ENCODE measurements at places on chromosomes 5 and 9.

GRCh38 chr9:110351009-110351467 is 13.4 kb upstream of the TXNDC8 start:
- DNase-seq: no peak

DNA sequence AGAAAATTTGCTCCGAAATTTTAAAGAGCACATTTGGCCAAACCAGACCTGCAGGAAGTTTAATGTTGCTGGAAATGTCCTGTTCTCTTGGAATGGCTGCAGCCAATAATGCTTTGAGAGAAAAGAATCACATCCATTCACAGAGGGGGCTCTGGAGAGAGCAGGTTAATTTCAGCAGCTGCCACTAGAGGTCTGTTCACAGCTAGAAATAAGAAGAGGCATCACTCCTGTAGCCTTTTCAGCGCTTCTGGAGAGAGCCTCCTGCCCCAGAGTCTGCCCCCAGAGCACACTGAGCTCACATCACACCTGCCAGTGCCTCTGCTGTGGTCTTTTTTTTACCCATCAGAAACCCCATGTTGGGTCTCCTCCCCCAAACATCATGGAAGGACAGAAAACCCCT is 124.8 kb upstream of the RAD23B start:
- no peak for DNase-seq

DNA sequence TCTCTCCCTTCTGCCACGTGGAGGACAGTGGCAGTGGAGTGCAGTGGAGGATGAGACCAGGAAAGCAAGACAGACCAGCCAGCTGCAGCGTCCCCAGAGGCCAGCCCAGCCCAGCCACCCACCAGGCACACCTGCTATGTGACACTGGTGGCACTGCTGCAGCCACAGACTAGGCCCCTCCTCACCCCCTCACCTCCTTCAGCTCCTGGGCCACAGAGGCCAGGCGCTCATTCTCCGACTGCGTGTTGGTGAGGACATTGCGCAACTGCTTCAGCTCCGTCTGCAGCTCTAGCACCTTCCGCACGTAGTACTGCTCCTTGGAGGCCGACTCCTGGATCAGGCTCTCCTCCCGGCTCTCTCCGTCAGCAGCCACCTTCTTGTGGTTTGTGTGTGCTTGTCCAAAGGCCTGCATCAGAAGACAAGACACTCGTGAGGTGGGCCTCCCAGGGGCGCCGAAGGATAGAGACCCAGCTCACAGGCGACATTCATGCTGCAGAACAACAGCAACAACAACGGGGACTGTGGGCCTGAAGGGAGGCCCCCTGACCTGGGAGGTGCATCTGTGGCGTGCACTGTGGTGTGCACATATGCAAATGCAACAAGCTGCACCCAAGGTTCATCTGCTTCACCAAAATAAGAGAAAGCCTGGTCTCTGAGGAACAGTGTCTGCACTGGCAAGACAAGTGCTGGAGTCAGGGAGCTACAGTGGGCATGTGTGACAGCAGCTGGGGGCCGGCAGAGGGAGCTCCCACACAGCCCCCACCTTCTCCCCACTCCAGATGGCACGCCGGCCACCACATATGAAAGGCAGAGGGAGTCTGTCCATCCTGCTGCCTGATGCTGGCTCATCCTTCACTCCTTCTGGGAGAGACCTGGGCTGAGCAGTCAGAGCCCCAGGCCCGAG is 35.5 kb downstream of the BICD2 start:
- no peak for DNase-seq

DNA sequence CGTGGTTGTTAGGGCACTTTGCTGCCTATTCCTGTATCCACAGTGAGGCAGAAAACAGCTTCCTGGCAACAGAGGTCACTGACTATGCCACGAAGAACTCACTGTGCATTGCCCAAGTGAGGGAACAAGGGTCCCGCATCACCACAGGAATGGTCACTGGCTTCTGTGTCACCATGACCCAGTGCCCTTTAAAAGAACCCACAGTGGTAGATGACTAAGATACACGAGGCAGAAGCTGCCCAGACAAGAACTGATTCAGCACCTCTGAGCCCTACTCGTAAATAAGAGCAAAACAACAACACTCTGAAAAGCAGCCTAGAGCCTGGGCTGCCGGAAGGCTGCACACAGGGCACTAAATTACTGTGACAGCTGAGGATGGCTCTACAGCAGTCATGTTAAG is 236.6 kb upstream of the RASEF start:
- no peak for DNase-seq

- DNase-seq: no peak
Measured at GRCh38 chr5:1006656-1007071, 1.9 kb upstream of the NKD2 start.

DNA sequence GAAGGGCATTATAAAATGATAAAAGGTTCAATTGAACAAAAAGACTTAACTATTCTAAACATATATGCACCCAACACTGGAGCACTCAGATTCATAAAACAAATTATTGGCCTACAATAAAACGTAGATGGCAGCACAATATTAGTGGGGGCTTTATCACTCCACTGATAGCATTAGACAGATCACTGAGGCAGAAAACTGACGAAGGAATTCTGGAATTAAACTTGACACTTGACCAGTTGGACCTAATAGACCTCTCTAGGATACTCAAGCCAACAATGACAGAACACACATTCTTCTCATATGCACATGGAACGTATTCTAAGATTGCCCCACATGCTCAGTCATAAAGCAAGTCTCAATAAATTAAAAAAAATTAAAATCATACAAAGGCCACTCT is 18.4 kb upstream of the C9orf72 start:
- no peak for DNase-seq

DNA sequence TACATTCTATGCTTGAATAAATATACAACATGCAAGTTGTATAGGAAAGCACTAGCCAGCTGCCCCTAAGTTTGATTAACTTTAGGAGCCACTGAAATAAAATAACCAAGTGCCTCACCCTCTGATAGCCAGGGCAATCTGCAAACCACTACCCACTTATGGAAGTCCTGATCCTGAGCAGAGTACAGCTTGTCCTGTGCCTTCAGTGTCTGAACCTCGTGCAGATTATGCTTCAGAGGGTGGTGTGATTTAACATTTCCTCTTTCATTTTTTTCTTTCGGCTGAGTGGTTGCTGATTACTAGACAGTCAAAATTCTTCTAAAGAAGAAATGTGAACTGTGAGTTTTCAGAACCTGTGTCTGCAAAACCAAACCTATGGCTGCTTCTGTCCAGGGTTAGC is 327.7 kb downstream of the PIK3R1 start:
- no peak for DNase-seq

GRCh38 chr9:91033797-91034196 is 232.2 kb downstream of the SYK start:
- peak; percentile 29 for DNase-seq

- no peak for DNase-seq
Measured at GRCh38 chr9:129259375-129259774, 81.3 kb upstream of the IER5L start.

DNA sequence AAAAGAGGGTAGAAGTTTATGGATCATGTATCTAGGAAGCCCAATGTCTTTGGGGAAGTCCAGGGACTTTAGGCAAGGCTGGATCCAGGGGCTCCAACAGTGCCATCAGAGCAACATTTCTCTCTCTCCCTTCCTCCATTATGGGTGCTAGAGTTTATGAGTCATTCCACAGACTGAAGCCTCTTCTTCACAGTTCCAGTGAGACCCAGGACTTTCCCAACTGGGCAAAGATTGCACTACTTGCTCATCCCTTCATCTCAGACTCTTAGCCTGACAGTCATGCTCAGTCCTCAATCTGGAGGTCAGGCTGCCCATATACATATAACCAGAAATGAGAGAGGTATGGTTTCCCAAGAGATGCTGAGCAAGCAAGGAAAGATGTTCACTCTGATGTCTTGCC is 110.7 kb downstream of the FEM1C start:
- no peak for DNase-seq

DNA sequence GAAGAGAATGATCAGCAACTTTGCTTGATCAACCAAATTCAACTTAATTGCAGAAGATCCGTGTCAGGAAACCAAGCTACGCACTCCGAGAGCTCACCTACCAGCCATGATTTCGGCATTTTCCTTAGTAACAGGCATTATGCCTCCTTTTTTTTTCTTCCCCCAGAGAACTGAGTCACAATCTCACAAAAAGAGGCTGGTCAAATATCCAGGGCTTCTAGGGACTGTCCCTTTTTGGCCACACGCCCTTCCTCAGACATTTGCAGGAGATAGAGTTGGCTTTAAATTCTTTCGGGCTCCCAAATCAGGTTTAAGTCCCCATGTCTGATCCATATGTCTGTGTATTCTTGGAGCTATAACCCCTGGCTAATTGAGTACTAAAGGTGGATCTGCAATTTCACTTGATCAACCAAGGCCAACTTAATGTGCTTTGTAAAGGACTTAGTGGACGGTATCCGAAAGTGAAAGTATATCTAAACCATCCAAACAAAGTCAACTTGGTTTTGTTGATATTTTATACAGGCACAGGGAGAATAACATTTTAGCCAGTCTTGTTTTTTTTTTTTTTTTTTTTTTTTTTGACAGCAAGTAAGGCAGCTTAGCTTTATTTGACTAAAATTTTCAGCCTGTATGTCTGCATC is 100.8 kb upstream of the TBCA start:
- DNase-seq: no peak

DNA sequence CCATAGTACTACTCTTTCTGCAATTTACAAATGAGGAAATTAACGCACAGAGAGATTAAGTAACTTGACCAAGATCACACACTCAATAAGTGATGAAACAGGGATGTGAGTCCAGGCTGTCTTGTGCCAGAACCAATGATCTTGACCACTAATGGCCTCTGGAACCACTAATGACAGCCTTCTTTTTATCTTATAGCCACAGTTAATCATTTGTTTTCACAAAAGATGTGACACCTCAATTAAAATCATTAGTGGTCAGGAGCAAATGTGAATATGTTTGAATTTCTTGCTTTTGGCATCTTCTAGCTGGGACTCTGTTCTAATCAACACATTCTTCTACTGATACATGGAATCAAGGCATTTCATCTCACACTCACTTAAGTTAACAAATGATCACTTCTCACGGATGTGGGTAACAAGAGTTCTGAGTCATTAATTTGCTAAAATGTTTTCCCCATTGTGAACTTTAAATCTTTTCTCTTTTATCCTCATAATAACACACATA is 102.7 kb upstream of the CD180 start:
- no peak for DNase-seq

- no peak for DNase-seq
Measured at GRCh38 chr9:88976890-88977257, 14.4 kb upstream of the S1PR3 start.

DNA sequence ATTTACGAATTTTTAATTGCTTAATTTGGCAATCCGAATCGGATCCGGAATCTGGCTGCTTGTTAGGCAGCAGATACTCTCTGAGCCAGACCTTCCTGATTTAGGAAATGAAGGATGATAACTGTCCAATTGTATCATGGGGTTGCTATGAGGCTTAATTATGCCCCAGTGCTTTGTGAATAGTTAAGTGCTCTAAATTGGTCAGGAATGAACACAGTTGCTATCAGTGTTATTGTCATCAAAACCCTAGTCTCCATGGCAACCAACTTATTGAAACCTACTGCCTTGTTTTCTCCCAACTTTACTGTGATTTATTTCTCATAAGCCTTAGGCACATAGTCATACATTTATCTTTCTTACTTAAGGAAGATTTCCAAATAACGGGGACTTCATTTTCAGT is 47.9 kb downstream of the MAMDC2 start:
- no peak for DNase-seq

- DNase-seq: no peak
Measured at GRCh38 chr5:110159202-110159601, 469.5 kb downstream of the MAN2A1 start.

DNA sequence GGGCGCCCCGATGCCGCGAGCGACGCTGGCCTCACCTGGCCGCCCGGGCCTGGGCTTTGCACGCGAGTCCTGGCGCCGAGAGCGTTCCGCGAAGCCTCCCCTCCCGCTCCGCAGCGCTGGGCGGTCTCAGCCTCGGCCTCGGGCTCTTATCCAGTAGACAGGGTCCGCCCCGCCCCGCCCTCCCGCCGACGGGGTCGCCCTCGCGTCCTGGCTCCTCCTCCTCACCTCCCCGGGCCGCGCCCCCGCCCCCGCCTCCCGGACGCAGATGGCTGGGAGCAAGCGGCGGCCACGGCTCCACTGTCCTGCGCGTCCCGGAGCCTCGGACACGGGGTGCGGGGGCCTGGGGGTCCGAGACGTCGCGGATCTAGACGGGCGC is at the start of gene SLC6A3:
SLC6A3 (minus strand) TSS at position 128 of the 376 bp plus-strand sequence. CDS start 2,243 bp downstream, outside the sequence.
- no peak for DNase-seq

- DNase-seq: no peak
Measured at GRCh38 chr5:177537389-177538361, 16.7 kb downstream of the FAM193B start.

GRCh38 chr5:32538031-32538547 is 47.3 kb upstream of the SUB1 start:
- DNase-seq: no peak

DNA sequence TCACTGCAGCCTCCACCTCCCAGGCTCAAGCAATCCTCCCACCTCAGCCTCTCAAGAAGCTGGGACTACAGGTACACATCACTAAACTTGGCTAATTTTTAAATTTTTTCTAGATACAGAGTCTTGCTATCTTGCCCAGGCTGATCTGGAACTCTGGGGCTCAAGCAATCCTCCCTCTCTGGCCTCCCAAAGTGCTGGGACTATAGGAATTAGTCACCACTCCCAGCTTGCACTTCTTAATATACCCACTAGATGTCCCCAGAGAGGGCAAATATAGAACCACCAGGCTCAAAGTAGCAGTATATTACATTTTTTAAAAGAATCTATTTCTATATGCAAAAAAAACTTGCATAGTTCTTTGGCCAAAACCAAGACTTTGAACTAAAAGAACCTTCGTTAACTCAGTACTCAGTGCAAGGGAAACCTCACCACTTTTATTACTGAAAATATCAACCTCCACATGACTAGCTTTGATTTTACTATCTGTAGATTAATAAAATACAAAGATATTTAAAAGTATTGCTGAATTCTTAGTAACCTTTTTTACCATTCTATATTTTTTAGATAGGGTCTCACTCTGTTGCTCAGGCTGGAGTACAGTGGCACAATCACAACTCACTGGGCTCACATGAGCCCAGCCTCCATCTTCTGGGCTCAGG is 25.8 kb upstream of the HSD17B3 start:
- no peak for DNase-seq

DNA sequence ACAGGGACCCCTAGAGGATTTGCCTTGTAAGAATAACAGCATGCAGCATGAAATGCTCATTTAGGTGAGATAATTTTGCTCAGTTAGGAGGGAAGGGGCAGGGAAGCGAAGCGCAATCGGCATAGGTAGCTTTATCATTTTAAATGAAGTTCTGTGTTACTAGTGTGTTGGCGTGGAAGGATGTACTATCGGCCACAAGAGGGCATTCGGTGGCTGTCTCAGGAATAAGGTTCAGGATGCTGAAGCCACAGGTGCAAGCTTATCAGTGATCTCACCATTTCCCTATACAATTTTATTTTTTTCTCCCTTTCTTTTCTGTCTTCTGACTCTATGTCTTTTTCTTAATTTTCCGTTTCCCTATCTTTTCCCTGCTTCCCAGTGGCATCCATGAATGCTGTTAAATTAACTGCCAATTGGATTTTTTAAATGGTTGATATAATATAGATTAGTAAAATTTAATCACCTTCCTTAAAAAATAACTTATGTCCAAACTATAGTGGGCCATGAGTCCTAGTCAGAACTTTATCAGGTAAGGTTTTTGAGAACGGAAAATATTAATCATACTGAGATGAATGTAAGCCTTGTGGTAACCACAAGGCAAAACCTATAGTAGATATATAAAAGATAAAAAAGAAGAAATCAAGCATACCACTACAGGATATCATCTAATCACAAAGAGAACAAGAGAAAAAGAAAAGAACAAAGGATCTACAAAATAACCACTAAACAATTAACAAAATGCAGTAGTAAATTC is 1.2 kb upstream of the INSL6 start:
- peak; percentile 23 for DNase-seq

GRCh38 chr5:86977190-86977589 is 290.5 kb upstream of the RASA1 start:
- no peak for DNase-seq

Data from activated T-helper 1 cell treated with anti-CD3 and anti-CD28 coated beads, Interleukin-2, amount 50 U/mL, for 16 hours (primary cell).